ENCODE measurements at places on chromosomes 16 and 17.

- no peak for DNase-seq
These were observed 13.1 kb downstream of the CORO7 start for GRCh38 chr16:4403133-4403949.

- DNase-seq = no peak
These were observed 27.2 kb upstream of the CCL22 start for GRCh38 chr16:57331355-57331754.

DNA sequence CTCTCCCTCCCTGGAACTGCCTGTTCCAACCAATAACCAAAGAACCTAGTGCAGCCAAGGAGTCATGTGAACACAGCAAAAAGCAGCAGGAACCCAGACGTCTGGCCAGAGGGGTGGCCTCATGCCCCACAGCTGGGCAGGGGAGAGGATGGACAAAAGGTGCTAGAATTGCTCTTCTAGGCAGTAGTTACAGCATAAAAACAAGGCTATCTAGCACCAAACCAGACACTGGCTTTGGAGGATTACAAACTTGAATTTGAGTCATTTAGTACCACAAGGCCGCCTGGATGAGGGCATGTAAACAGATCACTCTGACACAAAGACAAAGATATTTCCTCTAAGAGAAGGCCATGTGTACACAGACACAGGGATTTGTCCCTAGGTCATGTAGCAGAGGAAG, 423.3 kb upstream of the MAF start:
- DNase-seq = no peak

DNA sequence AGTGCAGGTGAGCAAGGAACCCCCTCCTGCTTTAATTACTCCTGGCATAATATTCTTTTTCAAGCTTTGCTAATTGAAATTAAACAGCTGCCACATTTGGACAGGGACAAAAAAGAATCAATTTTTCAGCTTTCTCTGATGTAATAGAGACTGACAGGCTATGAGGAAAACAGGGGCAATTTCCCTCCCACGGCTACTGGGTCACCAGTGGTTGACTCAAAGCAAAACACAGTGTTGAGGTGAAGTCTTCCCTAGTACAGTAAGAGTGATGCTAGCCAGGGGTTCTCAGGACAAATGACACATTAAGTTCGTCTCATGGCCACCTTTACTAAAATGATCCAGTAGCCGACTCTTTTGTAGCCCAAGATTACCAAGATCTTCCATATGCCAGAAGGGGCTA, 38.6 kb upstream of the PMFBP1 start:
- no peak for DNase-seq

- no peak for DNase-seq
These were observed 33.4 kb downstream of the CBLN1 start for GRCh38 chr16:49248227-49248626.

DNA sequence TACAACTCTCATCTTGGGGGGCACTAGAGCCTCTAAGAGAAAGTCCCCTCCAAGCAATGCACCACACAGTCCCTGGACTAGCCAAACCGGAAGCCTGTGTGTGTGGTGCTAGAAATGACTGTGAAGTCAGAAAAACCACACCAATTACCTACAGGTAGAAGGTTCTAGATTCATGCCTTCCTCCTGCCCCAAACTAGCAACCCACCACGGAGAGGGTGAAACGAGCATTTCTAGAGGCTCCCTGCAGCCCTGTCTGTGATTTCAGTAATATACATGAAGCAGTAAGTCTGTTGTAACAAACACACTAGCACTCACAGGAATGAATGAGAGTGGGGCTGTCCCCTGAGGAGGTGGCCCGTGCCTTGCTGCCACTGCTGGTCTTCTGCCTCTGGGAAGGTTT, 13.6 kb downstream of the ZFHX3 start:
- no peak for DNase-seq

DNA sequence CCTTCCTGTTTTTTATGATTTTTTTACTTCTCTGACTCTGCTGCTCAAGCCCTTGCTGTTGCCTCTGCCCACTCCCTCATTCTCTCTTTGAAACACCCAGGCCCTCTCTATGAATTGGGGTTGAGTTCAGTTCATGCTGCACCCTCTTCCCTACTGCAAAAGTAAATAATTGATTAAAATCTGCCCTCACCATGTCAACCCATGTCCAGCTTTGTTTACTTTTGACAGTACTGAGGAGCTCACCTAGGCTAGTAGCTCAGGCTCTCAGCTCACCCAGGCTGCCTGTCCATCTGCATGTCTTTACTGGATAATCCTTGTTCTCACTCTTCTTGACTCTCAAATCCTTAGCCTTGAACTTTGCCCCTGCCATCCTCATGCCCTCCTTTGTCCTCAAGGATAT, 95.2 kb downstream of the SPACA3 start:
- DNase-seq = no peak

DNA sequence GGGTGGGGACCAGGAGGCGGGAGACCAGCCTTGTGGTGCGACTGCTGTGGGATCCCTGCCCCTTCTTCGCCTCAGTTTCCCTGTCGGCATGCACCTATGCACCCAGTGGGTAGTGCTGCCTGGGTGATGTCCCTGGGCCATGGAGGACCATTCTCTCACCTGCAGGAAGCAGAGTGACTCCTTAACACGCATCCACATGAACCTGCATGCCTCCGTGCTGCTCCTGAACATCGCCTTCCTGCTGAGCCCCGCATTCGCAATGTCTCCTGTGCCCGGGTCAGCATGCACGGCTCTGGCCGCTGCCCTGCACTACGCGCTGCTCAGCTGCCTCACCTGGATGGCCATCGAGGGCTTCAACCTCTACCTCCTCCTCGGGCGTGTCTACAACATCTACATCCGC, 25.2 kb downstream of the ADGRG5 start:
- DNase-seq = no peak

DNA sequence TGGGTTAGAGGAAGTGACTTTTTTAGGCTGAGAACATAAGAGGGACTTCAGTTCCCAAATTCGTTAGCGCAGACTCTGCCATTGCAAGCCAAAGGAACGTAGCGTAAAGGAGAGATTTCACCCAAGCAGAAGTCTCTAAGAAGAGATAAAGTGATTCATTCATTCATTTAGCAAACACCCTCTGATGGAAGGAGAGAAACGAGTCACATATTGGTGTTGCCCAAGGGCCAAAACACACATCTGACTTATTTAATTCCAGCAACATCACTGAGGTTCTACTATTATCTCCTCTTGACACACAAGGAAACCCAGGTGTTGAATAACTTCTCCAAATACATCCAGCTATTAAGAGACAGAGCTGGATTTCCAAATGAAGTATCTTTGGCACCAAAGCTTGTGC, 85.7 kb upstream of the CACNG3 start:
- no peak for DNase-seq

- DNase-seq = no peak
These were observed 71.4 kb downstream of the GNAO1 start for GRCh38 chr16:56262551-56263245.

- DNase-seq = no peak
These were observed 151.1 kb downstream of the AHSP start for GRCh38 chr16:31678649-31679325.

GRCh38 chr16:11201498-11202259, 54.3 kb downstream of the SOCS1 start:
- no peak for DNase-seq

- DNase-seq = no peak
These were observed 590.1 kb downstream of the WWOX start for GRCh38 chr16:78689536-78689935.

- no peak for DNase-seq
These were observed 98.0 kb downstream of the CYTH1 start for GRCh38 chr17:78684026-78684425.

- DNase-seq = no peak
These were observed 32.0 kb downstream of the FANCA start for GRCh38 chr16:89784406-89784805.

GRCh38 chr17:45775576-45776011, 8.5 kb upstream of the CRHR1 start:
- DNase-seq = peak; percentile 86

- DNase-seq = no peak
These were observed 65.6 kb downstream of the WIPI1 start for GRCh38 chr17:68391561-68392268.

GRCh38 chr17:79811868-79812352, 15.0 kb upstream of the CBX8 start:
- DNase-seq = no peak

- DNase-seq = no peak
These were observed 97.1 kb downstream of the ITFG1 start for GRCh38 chr16:47363761-47364160.

DNA sequence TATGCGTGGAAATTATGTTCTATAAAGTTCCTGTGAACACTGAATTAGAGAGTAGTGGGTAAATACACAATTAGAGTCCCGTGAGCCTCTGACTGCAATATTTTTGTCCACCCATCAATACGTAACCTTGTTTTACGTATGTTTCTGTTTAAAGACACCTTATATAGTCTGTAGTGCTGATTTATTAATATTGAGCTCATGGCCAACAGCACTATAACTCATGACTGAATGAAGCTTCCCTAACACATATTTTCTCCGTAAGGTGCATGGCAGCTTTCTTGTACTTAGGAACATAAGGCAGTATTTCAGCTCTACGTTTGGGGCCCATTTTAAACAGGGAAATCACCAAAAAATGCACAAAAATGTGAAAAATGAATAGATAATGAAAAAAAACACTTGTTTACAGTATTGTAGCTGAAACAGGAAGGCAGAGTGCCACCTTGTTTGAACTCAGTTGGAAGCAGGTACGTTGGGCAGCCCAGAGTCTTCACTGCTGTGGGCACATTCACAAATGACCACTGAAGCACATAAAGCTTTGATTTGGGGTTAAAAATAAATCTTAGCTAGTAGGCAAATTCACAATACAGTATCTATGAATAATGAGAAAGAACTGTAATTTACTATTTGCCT, 108.5 kb downstream of the CNTNAP4 start:
- DNase-seq = no peak

DNA sequence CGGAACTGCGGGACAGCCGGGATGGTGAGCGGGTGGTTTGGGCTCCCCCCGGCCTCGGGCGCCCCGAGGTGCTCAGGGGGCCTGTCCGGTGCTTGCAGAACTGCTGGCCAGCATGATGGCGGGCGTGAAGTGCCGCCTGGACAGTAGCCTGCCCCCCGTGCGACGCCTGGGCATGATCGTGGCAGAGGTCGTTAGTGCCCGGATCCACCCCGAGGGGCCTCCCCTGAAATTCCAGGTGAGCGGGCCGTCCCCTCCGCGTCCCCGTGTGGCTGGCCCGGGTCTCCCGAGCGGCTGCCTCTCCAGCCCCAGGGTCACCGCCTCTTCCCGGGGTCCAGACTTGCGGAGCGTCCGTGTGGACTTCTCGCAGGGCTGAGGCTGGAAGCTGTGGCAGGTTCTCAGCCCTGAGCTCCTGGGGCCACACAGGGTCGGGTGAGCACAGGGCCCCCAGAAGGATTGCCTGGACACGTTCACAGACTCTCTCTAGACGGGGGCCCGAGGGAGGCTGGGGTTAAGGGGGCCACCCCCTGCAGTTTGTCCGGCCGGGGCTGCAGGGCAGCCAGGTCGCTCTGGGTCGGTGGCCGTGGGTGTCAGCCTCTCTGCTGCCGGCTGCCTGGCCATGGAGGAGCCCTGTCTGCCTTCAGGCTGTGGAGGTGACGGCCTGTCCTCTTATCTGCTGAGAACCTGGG, 7.4 kb downstream of the TELO2 start:
- no peak for DNase-seq

DNA sequence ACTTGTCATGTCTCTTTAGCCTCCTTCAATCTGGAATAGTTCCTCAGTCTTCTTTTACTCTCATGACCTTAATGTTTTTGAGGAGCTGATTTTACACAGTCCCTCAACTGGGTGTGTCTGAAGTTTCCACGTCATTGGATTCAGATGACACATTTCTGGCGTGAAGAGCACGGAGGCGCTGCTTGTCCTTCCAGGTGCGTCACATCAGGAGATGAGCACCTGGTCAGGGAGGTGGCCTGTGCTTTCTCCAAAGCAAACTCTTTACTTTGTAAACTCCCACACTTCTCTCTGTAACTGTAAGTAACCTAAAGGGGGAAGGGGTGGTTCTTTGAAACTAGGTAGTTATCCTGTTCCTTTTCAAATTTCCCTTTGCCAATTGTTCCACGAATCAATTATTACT, 52.5 kb upstream of the MNT start:
- DNase-seq = no peak

- DNase-seq = no peak
These were observed 16.3 kb upstream of the RFFL start for GRCh38 chr17:35079547-35080423.

Data from BE2C (cell line).